ENCODE measurements at places on chromosomes 5 and 9.

- peak; percentile 86 for DNase-seq
These were observed 937 bp upstream of the HMGCR start for GRCh38 chr5:75335952-75336614.

- DNase-seq: no peak
These were observed 46.2 kb upstream of the ANKRD55 start for GRCh38 chr5:56279291-56279690.

GRCh38 chr5:123207081-123207537 is 118.1 kb downstream of the PRDM6 start:
- DNase-seq: peak; percentile 62

DNA sequence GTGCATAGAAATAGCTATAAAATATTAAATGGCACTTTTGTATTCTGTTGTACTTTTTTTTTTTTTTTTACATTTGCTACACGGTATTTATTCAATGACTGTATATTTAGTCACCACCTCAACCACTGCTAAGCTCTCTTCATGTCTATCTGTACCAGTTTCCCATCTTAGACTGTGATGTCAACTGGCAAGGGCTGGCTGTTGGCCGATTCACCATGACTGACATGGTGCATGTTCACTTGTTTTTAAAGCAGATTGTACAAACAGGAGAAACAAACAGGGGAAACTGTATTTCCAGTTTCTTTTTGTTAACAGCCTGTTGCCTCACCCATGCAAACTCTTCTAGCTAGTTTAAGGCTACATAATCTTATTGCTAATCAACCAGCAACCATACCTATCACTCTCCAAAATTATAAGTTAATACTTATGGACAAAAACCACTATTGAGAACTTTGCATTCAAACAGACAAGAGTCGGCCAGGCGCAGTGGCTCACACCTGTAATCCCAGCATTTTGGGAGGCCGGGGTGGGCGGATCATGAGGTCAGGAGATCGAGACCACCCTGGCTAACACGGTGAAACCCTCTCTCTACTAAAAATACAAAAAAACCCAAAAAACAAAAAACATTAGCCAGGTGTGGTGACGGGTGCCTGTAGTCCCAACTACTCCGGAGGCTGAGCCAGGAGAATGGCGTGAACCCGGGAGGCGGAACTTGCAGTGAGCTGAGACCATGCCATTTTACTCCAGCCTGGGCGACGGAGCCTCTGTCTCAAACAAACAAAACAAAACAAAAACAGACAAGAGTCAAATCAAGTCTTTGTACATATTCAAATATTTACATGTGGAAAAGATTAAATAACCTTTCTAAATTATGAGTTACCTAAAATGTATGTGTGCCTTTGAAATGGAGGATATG is 13.2 kb downstream of the ZFAND5 start:
- DNase-seq: peak; percentile 85

- DNase-seq: peak; percentile 88
These were observed 352.7 kb downstream of the SPOCK1 start for GRCh38 chr5:137146402-137146890.

DNA sequence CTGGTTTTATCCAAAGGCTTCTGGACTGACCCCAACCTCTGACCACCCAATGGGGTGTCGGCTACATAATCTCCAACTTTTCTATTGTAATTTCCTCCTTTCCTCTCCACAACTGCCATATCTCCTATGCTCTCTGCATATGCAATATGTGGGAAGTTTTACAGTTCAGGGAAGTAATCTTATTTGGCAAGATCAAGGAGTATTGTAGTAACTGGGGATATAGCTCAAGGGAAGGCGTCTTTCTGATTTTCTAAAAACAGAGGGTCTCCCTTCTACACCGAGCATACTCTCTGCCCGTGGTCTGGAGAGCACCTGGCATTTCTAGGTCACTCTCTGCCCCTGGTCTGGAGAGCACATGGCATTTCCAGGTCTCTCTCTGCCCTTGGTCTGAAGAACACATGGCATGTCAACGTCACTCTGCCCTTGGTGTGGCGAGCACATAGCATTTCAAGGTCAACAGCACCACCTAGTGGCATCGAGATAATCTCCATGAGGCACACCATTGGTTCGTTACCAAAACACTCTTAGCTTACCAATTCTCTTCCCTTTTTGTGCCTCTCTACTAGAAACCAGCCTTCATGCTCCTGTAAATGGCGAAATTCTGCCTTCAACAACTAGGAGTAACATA is 616.4 kb upstream of the NUDT12 start:
- DNase-seq: peak; percentile 57

GRCh38 chr9:94478755-94479730 is 75.8 kb upstream of the PCAT7 start:
- no peak for DNase-seq

GRCh38 chr5:178532666-178533065 is 57.5 kb downstream of the COL23A1 start:
- DNase-seq: no peak

GRCh38 chr5:170313344-170313743 is 15.8 kb upstream of the LCP2 start:
- no peak for DNase-seq

DNA sequence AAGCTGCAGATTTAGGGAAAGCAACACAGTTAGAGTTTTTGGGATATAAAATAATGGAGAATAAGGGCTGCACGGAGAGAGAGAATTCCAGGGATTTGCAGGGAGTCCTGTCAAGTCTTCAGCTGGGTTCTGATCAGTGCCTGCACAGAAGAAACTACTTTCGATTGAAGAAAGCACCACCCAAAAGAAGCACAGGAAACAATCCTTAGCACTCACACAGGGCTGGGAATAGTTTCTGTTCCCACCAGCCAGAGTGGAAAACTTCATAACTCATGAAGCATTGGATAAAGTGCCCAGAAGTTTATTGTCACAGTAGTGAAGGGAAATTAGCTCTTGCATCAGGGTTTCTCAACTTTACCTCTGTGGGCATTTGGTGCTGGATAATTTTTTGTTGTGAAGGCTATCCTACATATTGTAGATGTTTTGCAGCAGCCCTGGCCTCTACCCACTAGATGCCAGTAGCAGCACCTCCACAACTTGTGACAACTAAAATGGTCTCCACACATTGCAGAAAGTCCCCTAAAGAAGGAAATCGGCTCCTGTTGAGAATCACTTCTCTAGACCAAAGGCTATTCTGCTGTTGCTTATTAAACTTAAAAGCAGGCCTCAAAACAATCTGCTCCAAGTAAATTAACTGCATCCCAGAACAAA is 71.0 kb upstream of the FAM120A start:
- no peak for DNase-seq

DNA sequence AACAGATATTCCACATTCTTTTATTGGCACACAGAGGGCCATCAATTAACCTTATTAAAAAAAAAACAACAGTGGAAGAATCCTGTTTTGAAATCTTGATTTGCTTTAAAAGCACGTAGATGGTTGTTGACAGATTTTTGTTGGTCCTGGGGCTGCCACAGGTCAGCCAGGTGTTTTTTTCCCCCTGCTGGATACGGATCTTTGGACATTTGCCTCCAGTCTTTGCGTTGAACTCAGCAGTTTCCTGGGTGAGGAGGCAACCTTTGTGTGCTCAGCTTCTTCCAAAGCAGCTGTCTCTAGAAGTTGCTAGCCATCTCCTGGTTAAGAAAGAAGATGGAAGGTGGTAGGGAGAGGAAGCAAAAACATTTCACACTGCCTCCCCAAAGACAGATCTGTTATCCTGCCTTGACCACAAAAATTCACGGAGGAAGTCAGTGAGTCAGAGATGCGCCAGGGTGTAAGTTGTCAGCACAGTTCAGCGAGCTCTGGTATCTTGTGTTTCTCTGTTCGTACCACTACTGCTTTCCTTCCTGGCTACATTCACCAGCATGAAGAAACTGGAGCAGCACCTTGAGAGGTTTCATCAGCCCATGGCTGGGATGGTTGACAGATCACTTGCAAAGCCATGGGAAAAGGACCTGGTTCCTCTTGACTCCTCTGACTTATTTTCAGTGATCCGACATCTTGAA is 207.3 kb downstream of the ARHGAP26 start:
- peak; percentile 94 for DNase-seq

DNA sequence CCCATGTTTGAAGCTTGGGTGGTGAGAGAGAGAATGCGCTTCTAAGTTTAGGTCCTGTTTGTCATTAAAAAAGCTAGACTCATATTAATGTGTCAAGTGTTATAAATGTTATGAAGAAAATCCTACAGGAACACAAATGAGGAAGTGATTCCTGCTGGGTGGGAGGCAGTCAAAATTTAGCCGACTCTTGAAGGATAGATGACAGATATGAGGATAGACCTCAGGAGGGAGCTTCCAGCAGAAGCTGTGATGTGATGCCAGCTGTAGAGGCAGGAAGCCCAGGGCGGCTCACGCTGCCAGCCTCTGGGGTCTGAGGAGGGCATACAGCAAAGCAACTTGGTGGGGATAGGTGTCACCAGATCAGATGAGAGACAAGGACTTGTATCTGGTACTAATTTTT is 74.7 kb upstream of the ADAMTS16 start:
- DNase-seq: no peak

DNA sequence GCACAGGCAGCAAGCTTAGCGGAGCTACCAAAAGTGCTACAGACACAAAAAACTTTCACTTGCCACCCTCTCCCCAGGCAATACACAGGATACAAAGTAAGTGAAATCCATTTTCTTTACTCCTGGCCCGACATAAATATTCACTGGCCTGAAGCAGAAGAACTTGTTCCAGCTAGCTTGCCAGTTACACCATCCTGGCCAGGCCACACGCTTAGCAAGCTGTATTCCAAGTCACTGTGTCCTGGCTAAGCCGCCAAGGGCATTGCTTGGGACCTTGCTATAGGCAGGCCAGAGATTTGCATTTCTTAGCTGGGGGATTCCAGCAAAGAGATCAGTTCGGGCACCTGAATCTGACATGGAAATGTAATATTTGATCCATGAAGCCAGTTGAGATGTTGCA is 71.0 kb upstream of the SLC1A3 start:
- DNase-seq: no peak

DNA sequence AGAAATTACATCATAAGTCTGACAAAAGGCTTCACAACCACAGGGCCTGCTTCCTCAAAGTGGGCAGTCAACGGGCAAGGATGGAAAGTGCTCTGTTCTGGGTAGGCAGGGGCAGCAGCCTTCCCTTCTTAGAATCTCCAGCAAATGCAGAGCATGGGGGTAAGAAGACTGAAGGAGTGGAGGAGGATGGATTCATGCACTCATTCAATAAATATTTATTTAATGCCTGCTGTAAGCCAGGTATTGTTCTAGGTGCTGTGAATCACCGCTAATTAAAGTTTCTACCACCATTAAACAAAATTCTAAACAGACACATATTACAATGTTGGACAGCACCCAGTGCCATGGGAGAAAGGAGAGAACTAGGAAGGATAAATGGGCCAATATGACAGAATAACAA is 195.6 kb downstream of the ELAVL2 start:
- no peak for DNase-seq

DNA sequence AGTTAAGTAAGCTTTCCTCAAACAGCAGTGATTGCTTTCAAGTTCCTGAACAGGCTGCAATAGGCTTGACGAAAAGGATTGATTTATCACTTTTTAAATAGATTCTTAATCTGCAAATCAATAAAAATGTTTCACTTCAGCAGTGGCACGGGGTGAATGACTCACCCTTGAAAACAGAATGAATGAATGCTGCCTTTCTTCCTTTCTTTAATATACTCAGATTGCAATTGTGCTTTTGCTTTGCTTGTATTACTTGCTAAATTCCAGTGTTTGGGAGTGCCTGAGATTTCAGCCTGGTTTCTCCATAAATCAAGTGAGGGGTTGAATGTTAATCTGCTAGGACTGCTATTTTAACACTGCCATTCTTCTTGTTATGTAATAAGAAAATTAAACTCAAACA is 1293.8 kb downstream of the PTPRD start:
- DNase-seq: no peak

DNA sequence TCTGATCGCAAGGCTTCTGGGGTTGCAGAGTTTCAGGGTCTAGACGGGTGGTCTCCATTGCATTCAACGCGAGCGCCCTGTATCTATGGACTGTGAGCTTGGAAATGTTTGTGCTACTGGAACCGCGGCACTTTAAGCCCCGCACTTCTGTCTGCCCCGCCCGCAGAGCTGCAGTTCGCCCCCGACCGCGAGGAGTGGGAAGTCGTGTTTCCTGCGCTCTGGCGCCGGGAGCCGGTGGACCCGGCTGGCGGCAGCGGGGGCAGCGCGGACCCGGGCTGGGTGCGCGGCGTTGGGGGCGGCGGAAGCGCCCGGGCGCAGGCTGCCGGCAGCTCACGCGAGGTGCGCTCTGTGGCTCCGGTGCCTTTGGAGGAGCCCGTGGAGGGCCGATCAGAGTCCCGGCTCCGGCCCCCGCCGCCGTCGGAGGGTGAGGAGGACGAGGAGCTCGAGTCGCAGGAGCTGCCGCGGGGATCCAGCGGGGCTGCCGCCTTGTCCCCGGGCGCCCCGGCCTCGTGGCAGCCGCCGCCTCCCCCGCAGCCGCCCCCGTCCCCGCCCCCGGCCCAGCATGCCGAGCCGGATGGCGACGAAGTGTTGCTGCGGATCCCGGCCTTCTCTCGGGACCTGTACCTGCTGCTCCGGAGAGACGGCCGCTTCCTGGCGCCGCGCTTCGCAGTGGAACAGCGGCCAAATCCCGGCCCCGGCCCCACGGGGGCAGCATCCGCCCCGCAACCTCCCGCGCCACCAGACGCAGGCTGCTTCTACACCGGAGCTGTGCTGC is 1.0 kb downstream of the ADAMTS19 start:
- DNase-seq: no peak

- DNase-seq: no peak
These were observed 1.9 kb upstream of the RUSC2 start for GRCh38 chr9:35488021-35488420.

DNA sequence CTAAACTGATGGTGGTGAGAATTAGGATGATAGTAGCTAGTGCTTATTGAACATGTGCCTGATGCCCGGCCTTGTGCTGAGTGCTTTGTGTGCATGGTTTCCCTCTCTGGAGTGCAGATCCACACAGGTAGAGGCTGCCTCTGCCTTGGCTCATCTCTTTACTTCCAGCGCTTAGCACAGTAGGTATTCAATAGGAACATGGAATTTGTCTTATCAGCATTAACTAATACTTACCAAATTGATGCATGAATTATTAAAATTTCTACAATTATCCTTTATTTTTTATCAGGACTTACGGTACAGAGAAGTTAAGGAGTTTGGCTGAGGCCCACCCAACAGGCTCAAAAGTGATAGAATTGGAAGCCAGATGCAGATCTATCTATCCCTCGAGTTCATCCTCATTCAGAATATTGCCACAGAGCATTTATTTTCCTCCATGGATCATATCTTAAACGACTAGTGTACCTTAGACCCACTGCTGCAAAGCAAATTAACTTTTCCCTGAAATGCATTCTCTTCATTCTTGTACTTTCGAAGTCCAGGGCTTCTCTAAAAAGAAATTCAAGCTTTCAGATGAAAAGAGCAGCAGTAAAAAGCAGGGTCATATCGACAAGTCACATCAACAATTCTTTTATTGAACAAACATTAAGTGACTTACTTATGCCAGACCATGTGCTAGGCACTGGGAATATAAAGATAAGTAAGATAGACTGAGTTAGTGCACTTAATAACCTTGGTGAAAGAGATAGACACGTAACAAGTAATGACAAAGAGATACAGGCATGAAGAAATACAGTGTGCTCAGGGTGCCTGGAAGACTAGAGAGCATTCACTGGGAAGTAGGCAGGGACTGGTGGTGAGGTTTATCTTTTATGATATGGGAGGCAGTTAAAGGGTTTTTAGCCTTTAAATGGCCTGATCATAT is 290.0 kb downstream of the ARRDC3 start:
- DNase-seq: no peak

- no peak for DNase-seq
These were observed 30.0 kb upstream of the SH3RF2 start for GRCh38 chr5:145906401-145906800.

- no peak for DNase-seq
These were observed 88.3 kb downstream of the USP20 start for GRCh38 chr9:129923589-129923988.

- DNase-seq: no peak
These were observed 564 bp upstream of the AIF1L start for GRCh38 chr9:131095666-131096268.

GRCh38 chr5:66958201-66958979 is 238.2 kb downstream of the CD180 start:
- peak; percentile 55 for DNase-seq

Measured in brain microvascular endothelial cell (primary cell).